ENCODE measurements at places on chromosomes 7 and 10.

GRCh38 chr7:25598765-25599164 is 370.5 kb upstream of the NPVF start:
- DNase-seq = no peak

- no peak for DNase-seq
These were observed 348.2 kb downstream of the PTPRN2 start for GRCh38 chr7:158239290-158239981.

- no peak for DNase-seq
These were observed 33.9 kb upstream of the PROSER2 start for GRCh38 chr10:11789306-11789705.

- DNase-seq = no peak
These were observed 5.8 kb downstream of the DKK1 start for GRCh38 chr10:52319926-52320325.

DNA sequence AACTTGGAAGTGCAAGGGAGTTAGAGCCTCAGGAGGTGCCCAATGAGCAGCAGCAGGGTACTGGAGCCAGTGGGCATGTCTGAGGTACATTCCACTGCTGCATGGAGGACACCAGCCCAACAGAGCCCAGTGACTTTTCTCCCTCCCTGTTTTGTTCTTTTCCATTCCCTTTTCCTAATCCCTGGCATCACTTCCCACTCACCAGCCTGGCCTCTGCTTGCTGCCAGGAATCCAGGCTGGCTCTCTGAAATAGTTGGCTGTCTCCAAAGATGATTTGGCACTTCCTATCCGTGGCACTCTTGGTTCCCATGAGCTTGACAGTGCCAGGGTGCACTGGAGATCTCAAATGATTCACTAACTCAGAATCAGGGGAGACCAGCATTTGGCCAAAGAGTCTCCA is 97.7 kb upstream of the ZPBP start:
- DNase-seq = no peak
